Activated CD4-positive, alpha-beta T cell treated with anti-CD3 and anti-CD28 coated beads, Interleukin-2, amount 50 U/mL, for 4 hours (primary cell): ENCODE measurements at places on chromosomes 5 and 9.
A peak's percentile ranks its signal among the peaks of the same experiment; 100 is the strongest.

DNA sequence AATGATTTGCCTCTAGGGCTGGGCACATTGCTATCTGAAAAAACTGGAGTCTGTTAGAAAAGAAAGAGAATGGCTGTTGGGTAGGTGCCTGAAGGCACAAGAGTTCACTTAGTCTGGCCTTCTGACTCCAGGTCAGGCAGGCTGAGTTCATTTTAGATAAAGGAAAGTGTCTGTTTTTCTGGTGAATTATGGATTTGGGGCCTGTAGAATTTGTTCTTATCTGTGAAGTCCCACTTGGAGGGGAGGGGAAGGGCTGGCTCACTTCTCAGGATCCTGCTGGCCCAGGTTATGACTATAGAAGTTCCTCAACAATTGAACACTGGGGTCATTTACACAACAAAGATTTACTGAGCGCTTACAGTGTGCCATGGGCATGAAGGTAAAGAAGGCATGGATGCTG is 11.5 kb upstream of the SEPTIN8 start:
- no peak for DNase-seq

- no peak for DNase-seq
These were observed 16.4 kb upstream of the FBP1 start for GRCh38 chr9:94655739-94656138.

- no peak for DNase-seq
These were observed 13.3 kb upstream of the LPCAT1 start for GRCh38 chr5:1536871-1537602.

DNA sequence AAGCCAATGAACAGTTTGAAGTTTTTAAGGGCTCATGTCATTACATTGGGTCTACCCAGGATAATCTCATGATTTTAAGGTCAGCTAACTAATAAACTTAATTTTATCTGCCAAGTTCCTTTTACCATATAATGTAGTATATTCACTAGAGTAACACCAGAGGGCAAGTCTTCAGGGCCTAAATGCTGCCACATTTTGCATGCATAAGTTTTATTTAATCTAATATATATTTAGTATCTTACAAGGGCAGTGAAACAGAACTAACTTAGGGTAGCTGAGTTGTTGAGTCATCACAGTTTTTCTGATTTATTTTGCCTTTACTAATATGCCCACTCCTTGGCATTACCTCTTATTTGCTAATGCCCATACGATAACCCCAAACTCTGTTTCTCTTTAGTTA is 8.1 kb upstream of the APC start:
- DNase-seq, result no peak

DNA sequence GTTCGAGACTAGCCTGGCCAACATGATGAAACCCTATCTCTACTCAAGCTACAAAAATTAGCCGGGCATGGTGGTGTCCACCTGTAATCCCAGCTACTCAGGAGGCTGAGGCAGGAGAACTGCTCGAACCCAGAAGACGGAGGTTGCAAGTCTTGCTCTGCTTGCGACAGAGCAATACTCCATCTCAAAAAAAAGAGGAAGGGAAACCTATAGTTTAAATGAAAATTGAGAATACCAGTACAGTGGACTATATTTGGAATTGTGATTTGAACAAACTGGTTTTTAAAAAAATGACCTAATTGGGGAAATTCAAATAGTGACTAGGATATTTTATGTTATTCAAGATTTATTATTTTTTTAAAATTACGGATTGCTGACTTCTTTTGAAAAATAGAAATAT is 33.2 kb downstream of the DIAPH1 start:
- DNase-seq, result no peak

GRCh38 chr5:14298126-14298847 is 155.1 kb downstream of the TRIO start:
- DNase-seq, result no peak

- DNase-seq, result no peak
These were observed 807.0 kb downstream of the TLE4 start for GRCh38 chr9:80378669-80379293.

DNA sequence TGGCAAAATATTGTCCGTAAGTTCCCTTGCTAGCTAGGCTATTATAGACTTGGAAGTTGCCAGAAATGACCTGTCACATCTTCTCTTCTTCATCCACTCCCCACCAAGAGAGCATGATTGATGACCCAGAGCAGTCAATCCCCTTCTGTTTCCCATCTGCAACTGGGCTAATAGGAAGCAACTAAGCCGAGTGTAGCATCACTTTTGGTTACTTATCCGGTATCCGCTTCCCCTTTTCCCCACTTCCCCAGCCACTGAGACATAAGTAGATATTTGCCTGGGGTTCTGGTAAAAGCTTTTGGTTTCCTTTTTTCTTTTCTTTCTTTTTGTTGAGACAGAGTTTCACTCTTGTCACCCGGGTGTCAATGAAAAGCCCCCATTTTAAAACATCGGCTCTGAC is 29.4 kb upstream of the LIFR start:
- DNase-seq, result no peak

DNA sequence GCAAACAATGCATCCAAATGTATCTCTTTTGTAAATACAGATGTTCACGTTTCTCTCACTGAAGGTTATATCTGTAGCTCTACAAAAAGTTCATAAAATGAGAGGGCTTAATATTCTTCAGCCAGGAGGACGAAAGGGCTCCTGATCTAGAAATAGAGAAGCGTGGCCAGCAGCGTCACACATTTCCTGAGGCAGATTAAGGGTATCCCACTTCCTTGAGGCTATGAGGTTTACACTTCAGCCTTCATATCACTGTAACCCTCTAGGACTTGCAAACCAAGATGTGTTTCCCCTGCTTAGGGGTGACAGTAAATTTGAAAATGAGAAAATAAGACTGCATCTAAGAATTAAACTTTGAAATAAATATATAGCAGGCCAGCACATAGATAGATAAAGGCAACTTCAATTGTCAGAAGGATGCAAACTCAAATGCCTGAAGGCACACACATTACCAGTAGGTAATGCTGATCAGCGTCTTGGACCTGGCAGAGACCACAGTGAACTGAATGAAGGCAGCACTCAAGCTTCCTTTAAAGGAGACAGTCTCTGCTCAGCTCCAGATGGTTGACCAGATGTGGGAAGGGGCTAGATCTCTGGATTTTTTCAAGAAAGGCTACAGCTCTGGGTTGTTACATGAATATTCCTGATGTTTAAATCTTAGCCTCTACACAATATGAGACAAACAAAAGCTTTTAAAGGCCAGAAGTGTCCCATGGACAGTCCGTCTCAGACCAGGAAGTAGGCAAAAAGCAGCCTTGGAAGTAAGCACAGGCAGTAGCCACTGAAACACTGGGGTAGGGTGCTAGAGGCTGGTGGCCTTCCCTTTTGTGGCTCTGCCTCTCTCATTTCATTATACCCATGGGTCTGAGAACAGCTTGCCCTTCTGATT is 197.7 kb downstream of the MCTP1 start:
- no peak for DNase-seq

- no peak for DNase-seq
These were observed 6.3 kb downstream of the SLIT3 start for GRCh38 chr5:169294621-169295020.

GRCh38 chr9:24602693-24603352 is 57.1 kb upstream of the IZUMO3 start:
- no peak for DNase-seq

DNA sequence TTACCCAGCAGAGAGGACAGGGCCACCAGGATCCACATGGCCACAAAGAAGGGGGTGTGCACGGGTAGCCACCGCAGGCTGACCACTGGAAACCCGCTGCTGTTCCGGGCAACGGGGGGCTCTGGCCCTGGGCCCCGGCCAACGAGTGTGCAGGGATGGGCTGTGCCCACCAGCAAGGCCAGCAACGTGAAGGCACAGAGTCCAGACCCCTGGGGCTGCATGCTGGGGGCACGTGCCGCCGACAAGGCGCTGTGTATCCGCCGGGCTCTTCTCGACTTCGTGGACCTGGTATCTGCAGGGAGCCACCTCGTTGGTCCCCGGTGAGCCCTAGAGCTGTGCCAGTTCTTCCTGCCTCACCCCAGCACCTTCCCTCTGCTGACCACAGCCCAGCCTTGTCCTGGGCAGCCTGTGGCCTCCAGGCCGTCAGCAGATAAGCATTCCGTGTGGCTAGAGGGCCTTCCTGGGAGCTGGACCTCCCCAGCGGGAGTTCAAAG is 42.2 kb upstream of the CEP72 start:
- no peak for DNase-seq

- peak; percentile 62 for DNase-seq
These were observed at the start of gene TNFSF8 for GRCh38 chr9:114930056-114930812. TNFSF8 (minus strand) TSS chr9:114930591; CDS start chr9:114930303, 288 bp downstream.

- no peak for DNase-seq
These were observed 216.5 kb downstream of the IRX2 start for GRCh38 chr5:2534970-2535369.

- DNase-seq, result no peak
These were observed 22.4 kb upstream of the SMIM15 start for GRCh38 chr5:61184708-61185107.

DNA sequence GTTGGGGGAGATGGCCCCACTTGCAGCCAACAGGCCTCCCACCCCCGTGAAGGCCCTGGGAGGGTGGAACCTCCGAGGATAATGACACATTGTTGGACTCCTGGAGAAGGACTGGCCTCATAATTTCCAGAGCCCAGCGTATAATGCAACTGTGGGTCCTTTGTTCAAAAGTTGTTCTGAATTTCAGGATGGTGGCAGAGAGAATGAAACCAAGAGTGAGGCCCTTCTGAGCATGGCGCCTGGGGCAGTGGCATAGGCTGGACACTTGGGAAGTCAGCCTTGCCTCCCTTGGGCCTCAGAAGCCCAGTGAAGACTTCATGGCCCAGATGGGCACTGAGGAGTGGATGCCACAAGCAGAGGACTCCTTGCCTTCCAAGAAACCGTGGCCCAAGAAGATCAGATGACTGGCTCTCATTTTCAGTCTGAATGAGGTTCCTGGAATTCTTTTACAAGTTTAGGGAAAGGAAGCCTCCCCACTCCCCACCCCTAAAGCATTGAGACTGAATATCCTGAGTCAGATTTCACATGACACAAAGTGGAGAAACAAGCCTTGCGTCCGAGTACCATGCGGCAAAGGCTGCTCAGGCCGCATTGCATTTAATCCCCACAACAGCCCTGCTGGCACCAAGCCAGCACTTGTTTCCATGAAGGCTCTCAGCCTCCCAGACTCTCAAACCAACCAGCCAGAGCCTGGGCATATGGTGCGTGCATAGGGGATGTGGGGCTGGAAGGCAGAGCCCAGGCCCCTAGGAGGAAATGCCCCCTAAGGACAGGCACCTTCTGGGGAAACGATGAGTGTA is 96.7 kb upstream of the SMIM23 start:
- no peak for DNase-seq

GRCh38 chr5:2750026-2750757 is 1.3 kb downstream of the IRX2 start:
- DNase-seq, result no peak

GRCh38 chr9:118967901-118968300 is 401.3 kb downstream of the BRINP1 start:
- DNase-seq, result no peak

DNA sequence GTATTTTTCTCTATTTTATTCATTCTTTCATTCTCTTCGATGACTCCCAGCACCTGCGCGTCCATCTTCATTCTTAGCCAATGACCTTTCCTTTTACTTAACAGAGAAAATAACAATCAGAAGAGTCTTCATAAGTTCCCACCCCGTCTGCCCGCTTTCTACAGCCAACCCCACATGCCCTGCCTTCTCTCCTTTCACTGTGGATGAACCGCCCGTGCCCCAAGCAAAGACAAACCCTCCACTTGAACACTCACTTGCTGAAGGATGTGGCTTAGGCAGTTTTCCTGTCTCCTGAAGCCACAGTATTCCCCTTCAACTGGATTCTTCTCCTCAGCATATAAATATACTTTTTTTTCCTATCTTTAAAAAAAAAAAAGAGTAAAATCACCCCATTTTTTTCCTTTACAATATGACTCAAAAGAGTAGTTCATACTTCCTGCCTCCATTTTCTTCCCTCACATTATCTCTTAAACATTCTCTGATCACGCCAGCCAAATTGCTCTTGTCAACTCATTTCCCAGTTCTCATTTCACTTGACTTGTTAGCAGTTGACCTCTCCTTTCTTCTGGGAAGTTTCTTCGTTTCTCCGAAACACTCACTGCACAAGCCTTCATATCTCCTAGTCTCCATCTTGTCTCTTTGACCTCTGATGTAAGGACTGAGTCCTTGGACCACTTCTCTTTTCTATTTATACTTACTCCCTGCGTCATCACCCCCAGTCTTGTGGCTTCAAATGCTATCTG is 11.1 kb downstream of the NIPSNAP3B start:
- no peak for DNase-seq

DNA sequence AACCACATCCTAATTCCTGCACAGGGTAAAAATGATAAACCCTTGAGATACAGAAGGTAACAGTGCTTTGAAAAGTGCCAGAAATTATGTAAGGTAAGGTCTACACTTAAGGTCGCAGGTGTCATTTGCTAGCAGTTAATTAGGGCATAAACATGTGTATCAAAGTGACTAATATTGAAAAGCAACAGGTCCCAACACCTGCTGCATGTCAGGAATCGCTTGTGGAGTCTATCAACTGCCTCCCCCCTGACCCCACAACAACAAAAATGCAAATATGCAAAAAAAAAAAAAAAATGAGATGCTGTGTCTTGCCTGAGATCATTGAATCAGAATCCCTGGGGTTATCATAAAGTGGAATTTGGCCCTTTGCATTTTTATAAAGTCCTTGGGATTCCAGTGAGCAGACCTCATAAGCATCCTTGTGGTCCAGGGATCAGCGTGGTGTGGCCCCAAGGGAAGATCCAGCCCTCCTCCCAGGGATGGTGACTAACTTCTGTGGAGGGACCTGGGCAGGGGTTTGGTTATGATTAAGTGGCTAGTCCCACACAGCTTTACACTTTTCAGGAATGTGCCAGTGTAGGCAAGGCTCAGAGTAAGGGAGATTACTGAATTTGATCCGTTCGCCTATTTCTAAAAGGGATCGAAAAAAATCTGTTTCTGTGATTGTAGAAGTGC is 92.5 kb upstream of the TNFSF8 start:
- no peak for DNase-seq

DNA sequence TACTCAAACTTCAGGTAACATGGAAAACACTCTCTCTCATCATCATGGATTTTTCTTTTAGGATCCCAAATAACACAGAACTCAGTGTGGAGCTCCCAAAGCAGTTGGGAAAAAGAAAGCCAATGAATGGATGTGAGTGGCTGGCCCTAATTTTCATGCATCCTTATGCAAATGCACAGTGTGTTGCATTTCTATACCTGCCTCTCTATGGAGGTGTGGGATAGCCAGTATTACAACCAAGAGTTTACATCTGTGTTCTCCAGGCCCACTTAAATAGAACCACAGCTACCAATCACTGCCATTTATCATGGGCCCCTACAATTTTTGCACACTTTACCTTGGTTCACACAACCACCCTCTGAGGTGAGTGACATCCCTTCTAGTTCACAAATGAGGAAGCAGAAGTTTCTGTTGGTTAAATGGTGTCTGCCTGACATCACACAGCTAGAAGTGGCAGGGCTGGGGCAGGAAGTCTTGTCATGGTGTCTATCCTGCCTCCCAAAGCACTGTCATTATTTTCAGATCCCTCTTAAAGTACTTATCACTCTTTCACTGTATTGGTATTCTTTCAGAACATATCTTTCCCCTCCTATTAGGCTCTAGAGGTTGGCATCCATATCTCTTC is 17.3 kb downstream of the MAMDC2 start:
- DNase-seq, result no peak

GRCh38 chr5:156685481-156685880 is 164.6 kb upstream of the PPP1R2B start:
- no peak for DNase-seq
